Mammary epithelial cell (primary cell): ENCODE measurements at places on chromosomes 13 and 19. TPM values are rescaled to one million over a fixed set of nuclear protein-coding genes. Genes with fewer than 3 reads are reported as not detected.

- DNase-seq, result no peak
Measured at GRCh38 chr19:29670255-29670654, 5.0 kb downstream of the PLEKHF1 start.

PSG6 gene
- total RNA-seq, result 0.75 and 1.2 TPM in 2 replicates

NDUFA3 gene
- 12.8 TPM for total RNA-seq

TRMT1 gene
- total RNA-seq, result 56.2 and 59.5 TPM in 2 replicates

- no peak for DNase-seq
Measured at GRCh38 chr19:6226012-6226411, 53.8 kb downstream of the MLLT1 start.

DNA sequence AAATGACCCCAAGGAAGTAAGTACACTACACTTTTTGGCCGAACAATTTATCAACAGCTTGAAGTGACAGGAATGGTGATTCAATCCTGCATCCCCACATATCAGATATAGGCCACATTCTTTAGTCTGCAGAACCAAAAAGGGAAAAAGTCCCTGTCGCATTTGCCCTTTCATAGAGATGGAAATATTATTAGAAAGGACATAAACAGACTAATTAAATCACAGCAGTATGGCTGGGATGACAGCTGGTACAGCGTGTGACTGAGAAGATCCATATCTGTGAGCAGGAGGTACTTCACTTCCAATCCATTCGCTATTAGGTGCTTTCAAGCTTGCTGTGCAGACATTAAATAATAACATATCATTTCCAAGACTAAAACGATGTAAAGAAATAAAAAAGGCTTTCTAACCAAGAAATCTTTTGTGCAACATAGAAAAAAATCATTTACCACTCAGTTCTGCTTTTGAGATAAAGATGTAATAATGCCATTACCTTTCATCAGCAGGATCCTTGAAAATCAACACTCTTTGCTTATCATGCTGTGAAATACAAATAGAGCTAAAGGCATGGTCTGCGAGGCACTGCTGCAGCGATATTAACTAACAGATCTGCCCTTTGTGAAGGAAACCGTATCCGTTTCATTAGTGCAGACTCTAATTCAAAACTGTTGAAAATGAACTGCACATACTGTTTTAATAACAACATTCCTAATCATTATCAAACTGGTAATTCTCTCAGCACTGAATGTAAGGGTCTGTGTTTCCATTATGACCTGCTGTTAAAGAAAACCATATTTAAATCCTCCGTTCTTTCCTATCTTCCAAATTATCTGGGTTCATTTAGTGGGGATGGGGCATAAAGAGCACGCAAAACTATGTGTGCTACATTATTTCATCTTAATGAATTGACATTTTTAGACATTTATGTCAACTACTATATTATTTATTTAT is 245.6 kb downstream of the DACH1 start:
- DNase-seq, result no peak

- no peak for DNase-seq
Measured at GRCh38 chr13:102277286-102277685, 124.6 kb downstream of the FGF14 start.

MLLT1 gene
- 45.4 and 48.6 TPM in 2 replicates for total RNA-seq

ATXN8OS gene
- total RNA-seq, result not detected in 2 replicates

DNA sequence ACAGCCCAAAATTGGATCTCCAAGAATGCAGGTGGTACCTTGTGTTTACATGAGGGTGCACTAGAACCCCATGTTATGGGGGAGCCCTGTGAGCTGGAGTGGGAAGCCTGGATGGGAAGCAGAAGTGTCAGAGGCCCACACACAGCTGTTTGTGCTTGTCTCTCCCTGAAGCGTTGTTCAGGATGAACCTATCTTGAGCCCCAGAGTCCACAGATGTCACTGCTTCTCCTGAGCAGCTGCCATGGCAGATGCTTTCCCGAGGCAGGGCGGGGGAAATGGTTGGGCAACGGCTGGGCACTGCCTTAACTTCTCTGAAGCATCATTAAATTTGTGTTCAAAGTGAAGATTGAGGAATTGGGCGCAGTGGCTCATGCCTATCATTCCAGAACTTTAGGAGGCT is 17.1 kb upstream of the CHST8 start:
- no peak for DNase-seq

POU4F1 gene
- total RNA-seq, result not detected

NALCN gene
- total RNA-seq, result 4.5 TPM

DNA sequence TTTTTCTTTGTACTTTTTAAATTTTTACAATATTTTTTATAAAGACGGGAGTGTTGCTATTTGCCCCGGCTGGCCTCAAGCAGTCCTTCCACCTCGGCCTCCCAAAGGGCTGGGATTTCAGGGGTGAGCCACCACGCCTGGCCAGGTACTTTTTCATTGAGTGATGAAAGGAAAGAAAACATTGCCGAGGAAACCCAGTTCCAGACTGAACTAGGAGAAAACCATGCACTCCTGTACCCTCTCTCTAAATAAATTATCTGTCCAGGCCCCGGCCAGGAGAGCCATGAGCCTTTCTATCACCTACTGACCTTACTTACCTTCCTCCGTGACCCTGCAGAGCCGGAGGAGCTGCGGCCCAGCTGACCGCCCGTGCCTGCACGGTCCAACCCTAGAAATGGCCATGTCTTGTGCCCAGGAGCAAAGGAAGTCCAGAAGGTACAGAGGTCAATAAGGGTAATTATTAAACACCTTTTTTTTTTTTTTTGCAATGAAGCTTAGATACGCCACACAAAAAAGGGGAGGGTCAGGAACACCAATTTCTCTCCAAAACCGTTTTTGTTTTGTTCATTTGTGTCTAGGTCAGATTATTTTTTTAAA is at the start of gene SLC7A9:
Gene SLC7A9 (minus strand): TSS at position 399 of the 597 bp plus-strand sequence. CDS start 1,233 bp downstream, outside the sequence.
- DNase-seq, result no peak

GRIK5 gene
- 0.45 and 0.91 TPM in 2 replicates for total RNA-seq
